HFFc6 (cell line): ENCODE measurements at places on chromosomes 3 and 15. TPM values are rescaled to one million over a fixed set of nuclear protein-coding genes. Genes with fewer than 3 reads are reported as not detected.

GNAT1 gene
- not detected in 3 replicates for total RNA-seq

GABRB3 gene
- total RNA-seq = 0.46 to 4.0 TPM (median 3.9 TPM) in 3 replicates

IL17RD gene
- 0.03 to 0.13 TPM (median 0.05 TPM) in 3 replicates for total RNA-seq

CLDN16 gene
- total RNA-seq = not detected in 2 replicates

TMEM44 gene
- 9.6 to 12.7 TPM (median 10.9 TPM) in 3 replicates for total RNA-seq

PARP14 gene
- total RNA-seq = 6.8 to 16.1 TPM (median 7.0 TPM) in 3 replicates

GOLGA8J gene
- total RNA-seq = not detected in 3 replicates

DNA sequence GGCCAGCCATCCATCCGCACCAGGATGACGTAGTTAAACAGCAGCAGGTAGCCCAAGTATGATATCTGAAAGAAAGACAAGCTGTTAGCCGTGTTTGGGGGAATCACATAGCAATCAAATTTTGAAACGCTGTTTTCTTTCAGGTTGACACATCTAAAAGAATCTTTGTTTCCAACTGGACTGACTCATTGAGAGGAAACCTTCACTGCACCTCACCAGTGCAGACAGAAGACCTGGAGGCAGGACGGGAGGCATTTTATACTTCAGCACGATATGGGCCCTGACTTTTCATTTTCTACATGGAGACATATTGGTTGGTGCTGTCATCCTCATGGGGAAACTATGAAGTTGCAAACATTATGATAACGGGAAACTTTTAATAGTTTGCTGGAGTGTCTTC lies 44.2 kb upstream of the MTMR10 start:
- no peak overlapping the region for H3K27ac ChIP-seq
- no peaks in the 10 kb centered on the region for H3K27me3 ChIP-seq
- peaks cover 5% of the 10 kb centered on the region; the same call in 1 of the 2 replicates for H3K36me3 ChIP-seq
- peaks cover 65% of the 10 kb centered on the region for H3K4me1 ChIP-seq

- no peak for DNase-seq
- H3K27me3 ChIP-seq = peaks cover 4% of the 10 kb centered on the region; the same call in 1 of the 2 replicates
- H3K4me3 ChIP-seq = peak overlapping the region; percentile 21; the same call in 1 of the 2 replicates
- H3K27ac ChIP-seq = peak overlapping the region; percentile 57; the same call in 1 of the 2 replicates
- peaks cover 34% of the 10 kb centered on the region for H3K36me3 ChIP-seq
Measured at GRCh38 chr15:77347197-77347596, 72.7 kb downstream of the PEAK1 start.

DNA sequence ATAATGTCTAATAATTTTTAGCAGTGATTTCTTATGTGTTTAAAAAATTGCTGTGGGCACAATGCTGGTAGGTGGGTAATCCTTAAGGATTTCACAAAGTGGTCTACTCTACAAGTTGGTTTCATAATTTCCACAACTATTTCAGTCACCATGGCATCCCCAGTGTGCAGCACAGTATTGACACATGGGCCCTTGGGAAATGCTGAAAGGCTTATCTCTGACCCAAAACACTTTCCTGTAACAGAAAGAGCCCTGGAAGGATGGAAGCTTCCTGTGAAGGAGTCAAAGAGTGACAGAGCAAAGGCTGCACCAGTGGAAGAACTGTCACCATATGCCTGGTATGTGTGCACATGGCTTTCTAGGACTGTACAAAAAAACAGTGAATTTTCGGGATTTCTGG lies 153.7 kb downstream of the ANO10 start:
- H3K36me3 ChIP-seq = peaks cover 12% of the 10 kb centered on the region
- no peaks in the 10 kb centered on the region for H3K4me1 ChIP-seq
- H3K27me3 ChIP-seq = no peaks in the 10 kb centered on the region
- no peak overlapping the region for H3K27ac ChIP-seq
- no peak for DNase-seq

DNA sequence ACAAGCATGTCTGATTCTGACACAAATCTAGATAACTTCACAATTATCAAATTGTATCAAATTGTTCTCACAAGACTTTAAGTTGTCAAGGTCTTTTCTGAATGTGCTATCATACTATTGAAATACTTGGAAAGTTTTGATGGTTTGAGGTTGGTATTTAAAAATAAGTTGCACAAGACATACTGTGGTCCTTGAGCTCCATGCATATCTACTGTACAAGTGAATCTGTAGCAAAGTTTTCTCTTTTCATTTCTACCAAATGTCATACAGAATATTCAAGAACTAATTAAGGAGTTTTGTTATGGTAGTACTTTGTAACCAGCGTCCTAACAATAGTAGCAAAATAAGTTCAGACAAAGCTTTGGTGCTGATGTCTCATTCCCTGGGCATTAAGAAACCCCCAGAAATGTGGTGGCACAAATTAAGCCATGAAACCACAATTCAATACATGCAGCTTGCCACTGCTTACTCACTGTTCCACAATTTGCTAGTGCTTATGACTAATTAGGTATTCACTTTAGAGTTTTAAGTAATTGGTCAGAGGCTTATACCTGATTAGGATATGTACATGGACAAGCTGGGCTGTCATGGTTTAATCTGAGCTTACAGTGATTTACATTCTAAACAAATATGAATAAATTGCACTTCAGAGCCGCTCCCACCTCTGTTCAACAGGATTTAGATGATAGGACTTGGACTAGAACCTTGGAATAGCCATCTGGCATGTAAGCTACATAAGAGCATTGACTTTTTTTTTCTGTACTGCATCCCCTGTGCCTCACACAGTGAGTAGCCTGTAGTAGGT lies 8.8 kb downstream of the TBC1D23 start:
- H3K27me3 ChIP-seq = no peaks in the 10 kb centered on the region
- H3K4me1 ChIP-seq = peaks cover 90% of the 10 kb centered on the region
- peak overlapping the region; percentile 78 for H3K27ac ChIP-seq
- H3K36me3 ChIP-seq = peaks cover 8% of the 10 kb centered on the region
- DNase-seq = peak; percentile 98
- peak overlapping the region; percentile 71 for H3K4me3 ChIP-seq

- peaks cover 10% of the 10 kb centered on the region; the same call in 1 of the 2 replicates for H3K36me3 ChIP-seq
- peak overlapping the region; percentile 65 for H3K27ac ChIP-seq
- H3K4me1 ChIP-seq = peaks cover 49% of the 10 kb centered on the region
- H3K27me3 ChIP-seq = no peaks in the 10 kb centered on the region
Measured at GRCh38 chr3:67090474-67090873, 92.4 kb downstream of the KBTBD8 start.

DNA sequence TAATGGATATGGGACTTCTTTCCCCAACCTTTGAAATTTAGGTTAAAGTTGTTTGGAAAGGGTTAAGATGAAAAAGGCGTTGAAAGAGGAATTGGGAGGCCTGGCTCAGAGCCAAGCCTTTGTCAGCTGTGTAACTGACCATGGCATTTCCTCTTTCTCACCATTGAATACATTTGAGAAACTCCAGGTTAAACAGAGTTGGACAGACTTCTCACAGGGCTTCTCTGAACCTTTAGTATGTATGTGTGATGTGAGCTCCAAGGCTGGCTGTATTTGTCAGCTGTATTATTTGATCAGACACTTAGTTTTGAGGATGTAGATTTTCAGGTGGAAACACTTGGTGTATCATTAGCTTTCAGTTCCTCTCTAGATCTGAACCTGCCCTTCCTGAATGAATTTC lies 136.4 kb upstream of the GOLGA6L4 start:
- H3K36me3 ChIP-seq = no peaks in the 10 kb centered on the region
- H3K27me3 ChIP-seq = no peaks in the 10 kb centered on the region
- no peak for DNase-seq
- no peak overlapping the region for H3K4me3 ChIP-seq
- no peak overlapping the region for H3K27ac ChIP-seq
- no peaks in the 10 kb centered on the region for H3K4me1 ChIP-seq

DNA sequence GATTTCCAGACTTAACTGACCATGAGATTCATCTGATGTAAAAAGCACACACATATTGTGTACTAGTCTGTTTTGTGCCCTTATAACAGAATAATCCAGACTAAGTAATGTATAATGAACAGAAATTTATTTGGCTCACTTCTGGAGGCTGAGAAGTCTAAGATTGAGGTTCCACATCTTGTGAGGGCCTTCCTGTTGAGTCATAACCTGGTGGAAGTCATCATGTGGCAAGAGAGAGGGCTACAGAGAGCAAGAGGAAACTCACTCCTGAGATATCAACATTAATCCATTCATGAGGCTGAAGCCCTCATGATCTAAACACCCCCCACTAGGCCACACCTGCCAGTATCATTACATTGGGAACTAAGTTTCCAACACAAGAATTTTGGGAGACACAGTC lies 977.6 kb downstream of the MCTP2 start:
- peaks cover 7% of the 10 kb centered on the region; the same call in 1 of the 2 replicates for H3K36me3 ChIP-seq
- no peaks in the 10 kb centered on the region; the same call in 1 of the 2 replicates for H3K4me1 ChIP-seq
- peak; percentile 3 for DNase-seq

DNA sequence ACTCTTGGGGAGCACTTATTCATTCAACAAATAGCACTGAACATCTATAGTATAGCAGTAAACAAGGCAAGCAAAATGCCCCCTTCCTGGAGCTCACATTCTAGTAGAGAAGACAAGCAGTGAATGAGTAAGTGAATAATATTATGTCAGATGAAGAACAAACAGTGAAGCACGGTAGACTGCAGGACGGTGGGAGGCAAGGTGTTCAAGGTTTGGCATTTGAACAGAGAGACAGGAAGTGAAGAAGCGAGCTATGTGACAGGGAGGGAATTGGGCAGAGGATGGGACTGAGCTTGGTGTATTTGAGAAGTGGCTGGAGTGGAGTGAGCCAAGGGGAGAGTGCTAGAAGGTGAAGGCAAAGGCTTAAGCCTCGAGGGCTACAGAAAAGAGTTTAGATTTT lies 1.4 kb downstream of the CRELD1 start:
- H3K4me3 ChIP-seq = peak overlapping the region; percentile 90
- peak overlapping the region; percentile 89; the same call in 1 of the 2 replicates for H3K27ac ChIP-seq
- H3K4me1 ChIP-seq = peaks cover 22% of the 10 kb centered on the region
- DNase-seq = no peak
- H3K27me3 ChIP-seq = no peaks in the 10 kb centered on the region; the same call in 1 of the 2 replicates

- DNase-seq = no peak
- H3K27me3 ChIP-seq = peaks cover 47% of the 10 kb centered on the region
- H3K4me1 ChIP-seq = no peaks in the 10 kb centered on the region
- no peak overlapping the region for H3K4me3 ChIP-seq
Measured at GRCh38 chr15:73862276-73862675, 11.1 kb upstream of the TBC1D21 start.

- no peaks in the 10 kb centered on the region; the same call in 1 of the 2 replicates for H3K27me3 ChIP-seq
- no peaks in the 10 kb centered on the region for H3K36me3 ChIP-seq
- peaks cover 21% of the 10 kb centered on the region; the same call in 1 of the 2 replicates for H3K4me1 ChIP-seq
- no peak overlapping the region for H3K4me3 ChIP-seq
Measured at GRCh38 chr3:179882292-179882691, 154.4 kb downstream of the PEX5L start.

DNA sequence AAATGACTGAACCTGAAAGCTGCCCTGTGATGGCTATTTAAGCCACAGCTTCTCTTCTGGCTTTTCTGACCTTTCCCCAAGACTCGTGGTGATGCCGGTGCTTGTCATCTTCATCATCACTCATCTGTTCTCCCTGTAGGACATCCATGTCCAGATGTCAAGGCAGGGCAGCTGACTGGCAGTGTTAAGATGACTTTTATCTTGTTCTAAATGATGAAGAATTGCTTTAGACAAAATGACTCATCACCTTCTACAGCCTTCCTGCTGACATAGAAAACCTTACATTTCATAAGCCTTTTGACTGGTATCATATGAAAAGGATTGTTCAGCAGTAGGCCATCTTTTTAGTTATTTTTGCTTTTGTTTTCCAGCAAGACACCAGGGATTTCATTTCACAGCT lies 67.0 kb upstream of the GPR149 start:
- H3K4me1 ChIP-seq = no peaks in the 10 kb centered on the region
- no peak for DNase-seq
- no peaks in the 10 kb centered on the region for H3K36me3 ChIP-seq

DNA sequence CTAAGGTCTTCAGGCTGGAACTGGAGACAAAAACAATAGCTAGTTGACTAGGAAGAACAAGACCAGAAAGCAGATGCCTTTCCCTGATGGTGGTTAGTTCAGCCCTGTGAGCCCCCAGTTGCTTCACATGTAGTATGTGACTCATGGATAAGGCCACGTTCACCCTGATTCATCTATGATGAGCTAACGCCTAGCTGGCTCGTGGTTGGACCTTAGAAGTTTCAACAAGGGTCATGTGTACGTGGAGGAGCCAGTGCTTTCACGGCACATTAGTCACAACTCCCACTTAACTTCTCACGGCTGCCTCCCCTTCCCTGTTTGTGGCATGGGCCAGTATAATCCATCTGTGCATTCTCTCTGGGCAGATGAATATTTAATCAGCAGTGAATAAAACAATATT lies 20.6 kb downstream of the COL8A1 start:
- peak overlapping the region; percentile 94 for H3K27ac ChIP-seq
- H3K27me3 ChIP-seq = no peaks in the 10 kb centered on the region
- DNase-seq = peak; percentile 95
- peaks cover 50% of the 10 kb centered on the region for H3K4me1 ChIP-seq
- H3K36me3 ChIP-seq = peaks cover 33% of the 10 kb centered on the region
- peak overlapping the region; percentile 46; the same call in 1 of the 2 replicates for H3K4me3 ChIP-seq

- no peak overlapping the region for H3K27ac ChIP-seq
- no peaks in the 10 kb centered on the region for H3K36me3 ChIP-seq
- DNase-seq = no peak
- H3K27me3 ChIP-seq = peaks cover 2% of the 10 kb centered on the region; the same call in 1 of the 2 replicates
Measured at GRCh38 chr3:160076519-160076918, 87.9 kb downstream of the IL12A start.

- H3K4me3 ChIP-seq = no peak overlapping the region
- peaks cover 19% of the 10 kb centered on the region for H3K27me3 ChIP-seq
- no peaks in the 10 kb centered on the region for H3K36me3 ChIP-seq
Measured at GRCh38 chr3:142934887-142935269, 28.6 kb downstream of the PAQR9 start.
